ENCODE measurements at places on chromosomes 3 and 15. TPM values are rescaled to one million over a fixed set of nuclear protein-coding genes. Genes with fewer than 3 reads are reported as not detected.

DNA sequence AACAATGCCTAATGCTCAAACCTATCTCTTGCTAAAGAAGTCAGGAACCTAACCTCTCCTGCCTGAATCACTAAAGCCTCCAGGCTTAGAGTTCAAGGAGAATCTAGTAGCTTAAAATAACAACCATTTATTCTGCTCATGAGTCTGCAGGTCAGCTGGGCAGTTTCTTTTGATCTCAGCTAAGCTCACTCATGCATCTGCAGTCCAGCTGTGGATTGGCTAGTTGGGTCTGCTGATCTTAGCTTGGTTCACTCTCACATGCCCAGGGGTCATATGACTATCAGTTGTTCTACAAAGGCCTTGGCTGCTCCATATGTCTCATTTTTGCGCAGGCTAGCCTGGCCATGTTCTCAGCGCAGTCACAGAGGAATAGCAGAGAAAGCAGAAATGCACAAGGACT is 109.2 kb upstream of the STT3B start:
- no peak for DNase-seq

GRCh38 chr3:143280984-143281383 is 161.4 kb downstream of the CHST2 start:
- DNase-seq, result no peak

LZTFL1 gene
- 39.1 TPM for total RNA-seq

- no peak for DNase-seq
These were observed 129.0 kb downstream of the CHSY1 start for GRCh38 chr15:101122806-101123205.

CASR gene
- 0.74 TPM for total RNA-seq

DNA sequence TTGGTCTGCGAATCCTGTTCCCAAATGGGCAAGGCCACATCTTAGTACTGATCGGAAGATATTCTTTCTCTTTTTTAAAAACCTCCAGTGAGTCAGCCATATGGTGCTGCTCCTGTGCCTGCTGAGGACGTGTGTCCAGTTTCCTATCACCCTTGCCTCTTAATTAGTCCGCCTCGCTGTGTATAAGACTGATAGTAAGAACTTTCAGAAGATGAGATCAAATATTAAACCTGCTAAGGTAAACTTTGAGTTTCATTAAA is 612 bp downstream of the UBA5 start:
- DNase-seq, result no peak

CEP97 gene
- 34.4 TPM for total RNA-seq

Measured in urinary bladder (tissue), 4 donors.